ENCODE measurements at places on chromosomes 13 and 19.

DNA sequence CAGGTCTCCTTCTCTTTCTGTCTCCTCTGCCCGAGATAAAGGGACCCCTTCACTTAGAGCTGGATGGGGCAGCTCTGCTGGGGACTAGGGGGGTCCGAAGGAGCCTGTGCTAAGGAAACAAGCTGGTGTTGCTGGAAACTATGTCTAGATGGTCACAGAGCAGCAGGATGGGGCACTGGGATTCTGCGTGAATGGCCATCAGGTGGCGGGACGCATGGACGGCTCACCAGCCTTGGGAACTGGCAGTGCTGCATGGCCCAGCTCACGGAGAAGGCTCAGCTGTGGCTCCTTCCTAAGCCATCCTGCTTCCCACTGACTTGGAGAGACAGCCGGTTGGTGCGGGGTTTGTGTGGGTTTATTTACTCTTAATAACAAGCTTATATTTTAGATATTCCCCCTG, 411.8 kb downstream of the ZNF536 start:
- no peak for DNase-seq

GRCh38 chr13:44298314-44298713, 75.3 kb upstream of the SERP2 start:
- DNase-seq, result no peak

DNA sequence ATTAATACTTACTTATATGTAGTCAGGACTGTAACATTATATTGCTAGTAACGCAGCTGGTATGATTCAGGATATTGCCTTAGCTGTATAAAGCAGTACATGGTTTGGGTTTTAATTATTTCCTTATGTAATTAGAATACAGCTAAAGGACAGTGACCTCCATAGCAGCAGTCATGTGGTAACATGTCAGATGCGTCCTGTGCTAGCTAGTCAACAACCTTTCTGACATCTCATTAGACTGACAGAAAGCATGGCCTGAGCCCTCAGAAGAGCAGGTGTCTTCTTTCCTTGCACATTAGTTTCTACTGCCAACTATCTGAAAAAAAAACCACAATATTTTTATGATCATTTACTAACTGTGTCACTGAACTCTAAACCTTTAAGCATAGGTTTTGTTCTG, 122.2 kb downstream of the MAB21L1 start:
- DNase-seq, result no peak

- no peak for DNase-seq
Measured at GRCh38 chr19:41745756-41746155, 9.6 kb upstream of the CEACAM6 start.
